ENCODE measurements at places on chromosomes 3 and 15.

- DNase-seq: peak; percentile 49
Observed at GRCh38 chr3:151468284-151468917, 7.5 kb upstream of the IGSF10 start.

DNA sequence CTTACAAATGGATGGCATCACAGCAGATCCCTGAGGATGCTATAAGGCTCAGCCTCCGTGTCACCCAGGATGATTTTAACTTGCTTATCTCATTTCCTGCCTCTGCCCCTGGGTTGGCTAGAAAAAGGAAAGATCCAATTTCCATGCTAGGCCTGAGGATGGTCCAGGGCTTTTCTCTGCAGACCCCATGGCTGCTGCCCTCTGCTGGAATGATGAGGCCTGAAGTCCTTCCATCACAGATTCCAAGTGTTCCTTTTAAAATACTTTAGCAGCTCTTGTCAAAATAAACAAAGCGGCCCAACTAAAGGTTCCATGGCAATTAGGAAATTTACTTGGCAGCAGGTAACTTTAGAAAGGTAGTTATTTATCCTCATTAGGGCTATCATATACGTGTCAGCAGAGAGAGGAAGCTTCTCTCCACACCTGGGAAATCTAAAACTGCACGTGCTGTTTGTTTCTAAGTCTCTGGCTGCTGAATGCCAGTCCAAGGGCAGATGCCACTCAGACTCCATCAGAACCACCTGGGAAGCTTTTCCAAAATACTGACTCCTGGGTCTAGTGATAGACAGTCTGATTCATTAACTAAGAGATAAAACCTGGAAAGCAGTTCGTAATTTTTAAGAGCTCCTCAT lies 401.9 kb upstream of the IL12A start:
- DNase-seq: no peak

- DNase-seq: no peak
Observed at GRCh38 chr3:170258105-170258487, 35.9 kb downstream of the PRKCI start.

- DNase-seq: no peak
Observed at GRCh38 chr15:40379853-40380252, 2.7 kb upstream of the KNSTRN start.

DNA sequence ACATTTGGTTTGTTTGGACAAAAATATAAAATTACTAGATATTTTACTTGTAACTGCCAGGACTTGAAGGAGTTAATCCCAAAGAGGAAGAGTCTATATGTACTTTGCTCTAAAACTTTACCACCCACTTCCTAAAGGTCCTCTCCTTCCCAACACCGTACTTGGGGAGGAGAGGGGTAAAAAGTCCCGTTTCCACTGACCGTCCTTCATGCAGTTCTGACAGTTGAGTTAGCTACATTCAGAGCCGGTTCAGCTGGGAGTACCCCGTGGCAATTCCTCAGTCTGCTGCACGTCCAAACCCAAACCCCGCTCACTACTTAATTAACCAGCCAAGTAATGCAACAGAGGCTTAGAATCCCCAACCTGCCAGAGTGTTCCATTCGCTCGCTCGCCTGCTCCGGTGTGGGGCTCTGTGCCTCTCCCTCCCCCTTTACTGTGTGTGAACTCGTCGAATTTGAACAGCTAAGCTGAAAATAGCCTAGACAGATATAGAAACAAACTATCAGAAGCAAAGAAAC lies 519.7 kb downstream of the FOXP1 start:
- DNase-seq: peak; percentile 56

DNA sequence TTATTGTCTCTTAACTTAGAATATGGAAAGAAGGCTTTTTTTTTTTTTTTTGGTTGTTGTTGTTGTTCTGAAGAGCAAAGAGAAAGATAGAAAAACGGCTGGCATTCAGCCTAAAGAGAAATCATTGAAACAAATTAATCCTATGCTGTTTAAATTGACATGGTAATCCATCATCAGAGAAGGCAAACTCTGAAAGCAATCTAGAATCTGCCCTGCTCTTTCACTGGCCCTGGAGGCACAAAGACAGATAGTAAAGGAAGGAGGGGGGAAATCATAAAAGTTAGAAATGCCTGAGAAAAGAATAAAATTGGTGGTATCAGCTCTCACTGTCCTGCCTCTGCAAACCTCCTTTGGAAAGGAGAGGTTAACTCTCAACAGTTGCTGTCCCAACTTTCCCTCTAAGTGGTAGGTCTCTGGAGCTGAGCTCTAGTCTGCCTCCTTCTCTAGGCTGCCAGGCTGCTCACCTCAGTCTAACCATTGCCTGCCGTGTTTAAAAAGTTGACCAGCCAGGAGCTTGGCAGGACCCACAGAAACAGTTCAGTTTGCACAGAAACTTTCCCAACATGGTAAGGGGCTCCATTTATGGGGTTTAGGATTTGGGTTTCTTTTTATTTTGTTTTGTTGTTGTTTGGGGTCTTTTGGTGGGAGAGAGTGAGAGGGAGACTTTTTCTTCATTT lies 13.4 kb upstream of the NR2F2 start:
- DNase-seq: no peak

DNA sequence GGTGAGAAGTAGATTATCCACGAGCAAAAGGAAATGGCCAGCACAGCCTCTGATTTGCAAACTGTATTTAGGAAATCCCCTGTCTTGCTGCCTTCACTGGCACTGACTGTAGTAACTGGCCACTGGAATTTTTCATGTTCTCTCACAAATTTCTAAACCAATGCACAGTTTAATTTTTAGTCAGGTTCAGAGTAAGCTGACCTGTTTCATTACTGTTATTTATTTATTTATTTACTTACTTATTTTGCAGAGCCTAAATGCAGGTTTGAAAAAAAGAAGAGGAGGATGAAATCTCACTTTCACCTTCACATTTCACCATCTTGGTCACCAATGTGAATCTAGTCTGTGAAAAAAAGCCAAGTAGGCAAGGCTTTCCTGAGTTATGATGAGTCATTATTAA lies 291.0 kb downstream of the PLOD2 start:
- DNase-seq: no peak
